ENCODE measurements at places on chromosomes 6 and 20. TPM values are rescaled to one million over a fixed set of nuclear protein-coding genes. Genes with fewer than 3 reads are reported as not detected.

DNA sequence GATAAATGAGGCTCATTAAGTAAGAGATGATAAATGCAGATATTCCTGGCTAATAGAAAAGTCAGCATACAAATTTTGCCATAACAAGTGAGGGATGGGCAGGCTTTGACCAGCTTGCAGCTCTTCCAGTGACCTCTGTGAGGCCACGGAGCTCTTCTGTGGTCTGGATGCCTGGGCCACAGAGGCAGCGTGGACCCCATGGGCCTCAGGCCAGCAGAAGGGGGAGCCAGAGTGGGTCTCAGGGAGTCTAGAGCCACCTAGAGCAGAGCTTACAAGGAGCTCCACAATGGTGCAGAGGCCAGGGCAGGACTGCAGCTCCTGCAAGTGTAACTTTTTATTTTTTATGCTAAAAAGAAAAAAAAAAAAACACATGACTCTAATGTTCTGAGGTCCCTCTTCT, 165.1 kb downstream of the ARID1B start:
- no peak for DNase-seq

ECI2 gene
- total RNA-seq, result 38.0 TPM

DNA sequence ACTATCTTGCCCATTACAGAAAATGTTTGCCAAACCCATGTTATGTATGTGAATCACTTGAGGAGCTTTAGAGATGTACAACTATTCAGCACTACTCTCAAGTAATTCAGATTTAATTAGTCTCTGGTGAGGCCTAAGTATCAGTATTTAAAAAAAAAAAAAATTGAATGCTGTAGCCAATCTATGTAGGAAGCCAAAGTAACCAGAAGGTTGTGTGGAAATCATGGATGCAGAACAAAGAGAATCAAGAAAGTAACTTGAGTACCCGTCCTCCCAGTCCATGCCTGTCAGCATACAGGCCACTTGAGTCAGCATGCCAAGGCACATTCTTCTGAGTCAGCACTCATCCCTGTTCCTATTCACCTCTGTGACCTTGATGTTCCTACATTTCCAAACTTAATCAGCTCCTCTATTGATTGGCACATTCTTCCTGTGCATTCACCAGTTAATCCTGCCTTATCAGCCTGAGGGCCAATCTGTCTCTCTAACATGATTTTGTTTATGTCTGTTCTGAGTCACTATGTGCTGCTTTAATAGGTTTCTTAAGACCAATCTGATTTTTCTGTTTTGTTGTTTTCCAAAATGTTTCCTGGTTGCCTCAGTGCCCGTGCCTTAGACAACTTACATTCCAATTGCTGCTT, 165.6 kb downstream of the KCNQ5 start:
- no peak for DNase-seq

CST2 gene
- total RNA-seq, result not detected

- no peak for DNase-seq
These were observed 2.8 kb downstream of the ACSS1 start for GRCh38 chr20:25054995-25055629.

- DNase-seq, result no peak
These were observed 181.0 kb downstream of the ALDH8A1 start for GRCh38 chr6:134768931-134769330.

MEI4 gene
- not detected for total RNA-seq

DNA sequence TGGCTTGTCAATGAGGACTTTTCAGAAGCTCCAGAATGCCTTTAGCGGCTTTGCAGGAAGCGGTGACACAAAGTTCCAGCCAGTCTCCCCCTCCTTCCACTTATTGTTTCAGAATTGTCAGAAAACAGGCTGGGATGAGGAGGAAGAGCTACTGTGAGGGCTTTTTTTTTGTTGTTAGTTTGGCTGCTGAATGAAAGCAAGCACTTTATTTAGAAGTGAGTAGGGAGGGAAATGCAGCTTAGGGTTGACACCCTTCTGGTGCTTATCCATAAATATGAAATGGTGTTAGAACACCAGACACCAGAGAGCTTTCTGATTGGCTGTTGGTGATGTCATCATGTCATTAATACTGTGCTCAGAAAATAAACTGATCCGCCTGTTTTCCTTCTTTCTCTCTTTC, 251.5 kb downstream of the SOX4 start:
- no peak for DNase-seq

DNA sequence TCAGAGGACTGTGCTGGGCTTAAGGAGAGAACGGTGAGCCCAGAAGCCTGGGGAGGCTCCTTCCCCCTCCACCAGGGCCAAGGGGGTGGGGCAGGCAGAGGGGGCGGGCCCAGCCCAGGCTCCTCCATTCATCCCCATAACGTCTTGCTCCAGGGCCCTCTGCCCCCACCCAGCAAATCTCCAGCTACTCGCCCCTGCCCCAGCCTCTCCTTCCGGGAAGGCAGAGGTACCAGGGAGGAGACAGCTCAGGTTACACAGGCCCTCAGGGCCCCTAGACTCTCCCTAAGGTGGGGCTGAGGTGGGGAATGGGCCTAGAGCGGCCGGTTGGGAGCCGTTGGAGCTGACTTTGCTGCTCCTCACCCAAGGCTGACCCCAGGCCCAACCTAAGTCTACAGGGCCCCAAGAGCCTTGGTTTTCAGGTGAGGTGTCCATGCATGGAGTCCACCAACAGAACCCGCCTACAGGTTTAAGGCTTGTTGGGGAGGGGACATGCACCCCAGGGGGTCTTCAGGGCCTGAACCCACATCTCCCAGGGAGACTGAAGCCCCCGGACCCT, 1.2 kb downstream of the LAMA5 start:
- no peak for DNase-seq

NSFL1C gene
- 59.3 TPM for total RNA-seq

TDP2 gene
- 21.0 TPM for total RNA-seq

DNA sequence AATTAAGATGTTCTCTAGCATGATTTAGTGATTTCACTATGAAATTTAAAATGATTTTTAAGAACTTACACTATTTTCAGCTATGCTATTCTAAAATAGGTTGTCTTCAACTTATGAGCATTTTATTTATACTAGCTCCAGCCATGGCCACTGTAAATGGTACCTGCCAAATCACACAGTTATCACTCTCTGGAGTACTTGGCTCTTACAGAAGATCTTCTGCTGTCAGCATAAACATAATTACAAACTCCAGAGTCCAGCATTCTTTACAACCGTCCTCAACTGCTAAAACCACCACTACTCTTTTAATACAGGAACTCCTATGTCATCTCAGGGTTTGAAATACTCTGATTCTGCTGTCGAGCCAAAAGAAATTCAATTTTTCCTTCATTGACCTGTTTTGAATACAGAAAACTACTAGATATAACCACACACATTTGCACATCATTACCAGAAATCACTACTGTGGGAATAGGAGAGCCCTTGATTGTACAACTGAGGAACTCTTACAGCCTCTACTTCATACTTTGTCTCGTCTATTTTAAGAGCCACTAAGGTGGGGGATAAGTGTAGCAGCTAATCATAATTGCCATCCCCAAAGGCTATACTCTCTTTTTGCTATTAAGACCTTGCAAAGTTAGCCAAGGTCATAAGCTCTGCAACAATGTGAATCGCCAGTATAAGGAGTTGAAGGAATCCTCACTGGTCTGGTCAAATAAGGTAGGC, 93.7 kb downstream of the PHIP start:
- no peak for DNase-seq

DNA sequence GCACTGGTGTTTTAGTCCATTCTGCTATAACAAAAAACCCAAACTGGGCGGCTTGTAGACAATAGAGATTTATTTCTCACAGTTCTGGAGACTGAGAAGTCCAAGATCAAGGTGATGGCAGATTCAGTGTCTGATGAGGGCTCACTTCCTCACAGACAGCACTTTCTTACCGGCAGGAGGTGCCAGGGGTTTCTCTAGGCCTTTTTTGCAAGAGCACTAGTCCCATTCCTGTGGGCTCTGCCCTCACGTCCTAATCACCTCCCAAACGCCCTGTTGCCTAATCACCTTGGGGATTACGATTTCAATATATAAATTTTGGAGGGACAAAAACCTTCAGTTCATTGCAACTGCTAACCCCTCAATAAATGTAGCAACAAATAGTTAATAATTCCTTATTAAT, 140.0 kb upstream of the SGK1 start:
- DNase-seq, result no peak

All from esophagus squamous epithelium (tissue), 5 donors.